NCI-H2081 (cell line): ENCODE measurements at places on chromosomes 16 and 17.

DNA sequence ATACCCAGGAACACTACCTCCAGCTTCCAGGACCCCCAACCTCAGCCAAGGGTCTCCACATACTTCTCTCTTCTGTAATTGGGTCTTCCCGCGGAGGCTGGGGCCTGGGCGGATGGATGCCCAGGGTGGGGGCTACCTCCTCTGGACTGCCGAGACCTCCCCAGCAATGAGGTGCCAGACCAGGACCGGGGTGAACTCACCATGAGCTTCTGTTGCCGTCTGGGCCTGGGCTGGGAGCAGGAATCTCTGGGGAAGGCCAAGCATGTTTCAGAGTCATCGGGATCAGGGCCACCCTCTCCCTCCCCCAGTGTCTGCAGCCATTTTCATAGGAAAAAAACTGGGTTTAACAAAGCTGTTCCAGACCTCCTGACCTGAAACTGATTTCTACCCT, 10.3 kb upstream of the BAHCC1 start:
- no peak for DNase-seq

GRCh38 chr16:86095906-86096485, 197.0 kb downstream of the IRF8 start:
- no peak for DNase-seq

- DNase-seq = peak; percentile 43
Measured at GRCh38 chr17:50593321-50593720, 32.8 kb downstream of the CACNA1G start.

- no peak for DNase-seq
Measured at GRCh38 chr17:27522028-27522635, 65.9 kb downstream of the KSR1 start.

DNA sequence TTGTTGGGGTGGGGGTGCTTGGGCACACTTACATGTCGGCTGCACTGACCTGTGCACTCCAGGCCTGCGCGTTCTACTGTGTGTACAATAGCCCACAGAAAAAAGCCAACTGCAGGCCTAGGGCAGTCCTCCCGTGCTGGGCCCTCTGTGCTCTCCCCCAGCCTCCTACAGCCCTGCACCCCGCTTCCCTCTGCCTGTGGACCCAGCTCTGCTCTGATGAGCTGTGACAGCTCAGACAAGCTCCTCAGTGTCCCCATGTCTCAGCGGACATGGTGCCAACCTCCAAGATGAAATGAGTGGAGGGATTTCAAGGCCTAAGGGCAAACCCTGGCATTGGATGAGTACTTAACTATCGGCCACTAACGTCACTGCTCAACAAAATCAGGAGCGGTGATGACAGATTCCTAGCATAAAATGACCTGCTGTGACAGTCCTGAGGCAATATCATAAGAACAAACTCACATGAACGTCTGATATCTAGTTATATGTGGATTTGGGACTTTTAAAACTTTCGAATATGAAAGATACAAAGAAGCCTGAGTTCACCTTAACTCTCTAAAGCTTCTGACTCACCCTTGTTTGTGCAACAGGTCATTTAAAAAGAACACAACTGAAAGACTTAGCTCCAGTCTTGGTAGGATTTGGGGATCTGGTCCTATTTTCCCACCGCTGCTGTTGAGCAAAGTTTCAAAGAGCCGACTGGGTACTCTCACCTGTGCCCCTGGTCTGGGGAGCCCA, 34.7 kb downstream of the CCDC57 start:
- DNase-seq = no peak

- DNase-seq = no peak
Measured at GRCh38 chr17:65167566-65167965, 30.4 kb downstream of the RGS9 start.

GRCh38 chr17:622356-622755, 92.3 kb downstream of the VPS53 start:
- no peak for DNase-seq

DNA sequence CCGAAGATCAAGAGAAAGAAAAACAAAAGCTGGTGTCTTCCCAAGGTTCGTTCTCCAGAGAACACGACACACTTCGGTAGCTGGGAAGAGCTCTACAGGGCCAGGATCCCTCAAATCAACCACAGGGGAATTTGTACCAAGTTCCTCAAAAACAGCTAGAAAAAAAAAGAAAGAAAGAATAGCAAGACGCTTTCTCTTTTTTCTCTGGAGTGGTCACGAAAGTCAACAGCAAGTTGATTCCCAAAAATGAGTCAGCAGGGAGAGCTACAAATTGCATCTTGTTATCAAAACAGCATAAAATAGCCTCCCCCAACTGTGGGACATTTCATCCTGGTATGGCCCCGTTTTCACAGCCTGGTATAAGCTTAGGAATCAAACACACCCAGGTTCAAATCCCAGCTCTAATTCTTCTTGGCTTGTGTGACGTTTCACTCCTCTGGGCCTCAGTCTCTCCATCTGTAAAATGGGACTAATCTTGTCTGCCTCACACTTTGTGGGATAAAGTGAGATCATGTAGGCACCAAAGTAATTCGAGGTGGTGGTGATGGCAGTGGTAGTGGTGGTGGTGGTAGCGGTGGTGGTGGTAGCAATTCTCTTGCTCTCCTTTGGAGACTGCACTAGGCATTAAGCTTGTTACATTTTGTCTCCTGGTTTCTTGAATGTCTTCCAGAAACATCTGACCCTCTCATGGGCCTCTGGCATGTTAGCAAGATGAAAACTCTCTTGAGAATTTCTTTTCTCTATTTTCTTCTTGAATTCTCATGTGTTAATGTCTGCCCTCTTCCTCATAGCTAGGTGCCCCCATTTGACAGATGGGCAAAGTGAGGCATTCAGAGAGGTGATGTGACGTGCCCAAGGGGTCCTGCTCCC, 988 bp upstream of the IL21R start:
- DNase-seq = no peak

DNA sequence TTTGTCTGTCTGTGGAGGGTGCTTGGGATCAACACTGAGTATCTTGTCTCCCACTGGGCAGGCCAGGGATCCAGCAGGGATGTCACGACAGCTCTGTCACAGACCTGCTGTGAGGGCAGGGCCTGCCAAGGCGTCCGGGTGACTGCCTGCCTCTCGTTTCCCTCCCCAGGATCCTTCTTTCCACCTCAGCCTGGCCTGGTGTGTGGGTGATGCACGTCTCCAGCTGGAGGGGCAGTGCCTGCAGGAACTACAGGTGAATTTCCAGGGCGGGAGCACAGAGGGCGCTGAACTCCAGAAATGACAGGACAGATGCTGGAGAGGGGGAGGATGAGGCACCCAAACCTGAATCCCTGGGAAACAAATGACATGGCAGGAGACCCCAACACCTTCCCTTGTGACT, 6.8 kb upstream of the MMP15 start:
- DNase-seq = no peak

GRCh38 chr17:38604479-38605403, 1.0 kb downstream of the SRCIN1 start:
- DNase-seq = no peak

GRCh38 chr16:74813109-74813641, 38.6 kb upstream of the FA2H start:
- peak; percentile 62 for DNase-seq

GRCh38 chr16:84949772-84950436, 61.4 kb downstream of the ZDHHC7 start:
- DNase-seq = no peak

DNA sequence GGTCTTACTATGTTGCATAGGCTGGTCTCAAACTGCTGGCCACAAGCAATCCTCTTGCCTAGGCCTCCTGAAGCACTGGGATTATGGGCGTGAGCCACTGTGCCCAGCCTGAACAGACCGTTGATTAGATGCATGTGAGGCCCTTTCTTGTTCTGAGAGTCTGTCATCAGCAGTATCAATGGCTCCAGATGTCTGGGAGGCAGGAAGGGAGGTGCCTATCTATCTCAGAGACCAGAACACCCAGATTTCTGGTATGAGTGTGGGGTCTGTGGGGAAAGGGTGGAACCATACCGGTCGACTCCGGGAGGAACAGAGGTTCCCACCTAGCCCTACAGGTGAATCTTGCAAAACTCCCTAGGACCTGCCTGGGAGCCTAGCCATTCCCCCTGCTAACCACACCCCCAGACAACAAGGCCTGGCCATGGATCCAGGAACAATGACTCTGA, 71.7 kb downstream of the PRKCB start:
- DNase-seq = no peak

DNA sequence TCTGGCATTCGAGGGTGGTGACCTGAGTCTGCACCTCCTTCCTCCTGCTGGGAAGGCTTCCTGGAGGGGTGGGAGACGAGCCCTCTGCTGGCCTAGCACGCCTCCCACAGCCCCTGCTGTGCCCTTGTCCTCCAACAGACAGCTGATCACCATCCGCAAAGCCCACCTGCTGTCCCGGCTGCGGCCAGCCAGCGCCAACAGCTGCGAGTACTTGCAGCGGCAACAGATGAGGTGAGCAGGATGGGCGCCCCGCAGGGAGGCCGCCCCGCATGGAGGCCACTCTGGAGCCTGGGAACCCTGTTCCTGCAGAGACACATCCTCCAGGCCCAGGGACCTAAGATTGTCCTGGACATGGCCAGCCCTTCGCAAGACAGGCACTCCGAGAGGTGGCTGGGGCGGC, 21.6 kb downstream of the UBALD1 start:
- DNase-seq = peak; percentile 9

- DNase-seq = no peak
Measured at GRCh38 chr16:58028541-58029070, 3.1 kb downstream of the MMP15 start.

- DNase-seq = no peak
Measured at GRCh38 chr16:2614761-2615191, 67.5 kb upstream of the KCTD5 start.

DNA sequence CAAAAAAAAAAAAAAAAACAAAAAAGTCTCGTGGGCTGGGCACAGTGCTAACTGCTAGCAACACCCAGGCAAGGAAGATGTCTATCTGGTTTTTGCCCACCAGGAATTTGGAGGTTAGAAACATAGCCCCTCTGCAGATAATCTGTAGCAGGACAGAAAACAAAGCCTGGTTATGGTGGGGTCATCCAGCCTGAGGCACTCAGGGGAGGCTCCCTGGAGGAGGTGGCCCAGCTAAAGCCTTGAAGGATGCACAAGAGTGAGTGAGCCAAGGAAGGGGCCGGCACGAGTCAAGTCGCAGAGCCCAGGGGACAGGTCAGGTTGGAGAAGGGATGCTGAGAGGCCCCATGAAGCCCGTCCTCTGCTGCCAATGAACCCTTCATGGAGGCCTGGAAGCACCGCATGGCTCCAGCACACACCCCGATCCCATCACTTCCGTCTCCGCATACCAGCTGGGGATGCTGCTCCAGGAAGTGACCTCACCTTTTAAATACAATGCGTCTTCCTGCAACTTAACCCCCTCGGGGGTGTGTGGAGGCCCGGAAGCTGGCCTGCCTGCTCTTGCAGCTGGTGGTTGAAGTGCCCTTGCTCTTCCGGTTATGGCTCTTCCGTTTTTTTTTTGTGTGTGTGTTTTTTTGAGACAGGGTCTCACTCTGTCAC, 86.5 kb downstream of the ENGASE start:
- DNase-seq = peak; percentile 36

DNA sequence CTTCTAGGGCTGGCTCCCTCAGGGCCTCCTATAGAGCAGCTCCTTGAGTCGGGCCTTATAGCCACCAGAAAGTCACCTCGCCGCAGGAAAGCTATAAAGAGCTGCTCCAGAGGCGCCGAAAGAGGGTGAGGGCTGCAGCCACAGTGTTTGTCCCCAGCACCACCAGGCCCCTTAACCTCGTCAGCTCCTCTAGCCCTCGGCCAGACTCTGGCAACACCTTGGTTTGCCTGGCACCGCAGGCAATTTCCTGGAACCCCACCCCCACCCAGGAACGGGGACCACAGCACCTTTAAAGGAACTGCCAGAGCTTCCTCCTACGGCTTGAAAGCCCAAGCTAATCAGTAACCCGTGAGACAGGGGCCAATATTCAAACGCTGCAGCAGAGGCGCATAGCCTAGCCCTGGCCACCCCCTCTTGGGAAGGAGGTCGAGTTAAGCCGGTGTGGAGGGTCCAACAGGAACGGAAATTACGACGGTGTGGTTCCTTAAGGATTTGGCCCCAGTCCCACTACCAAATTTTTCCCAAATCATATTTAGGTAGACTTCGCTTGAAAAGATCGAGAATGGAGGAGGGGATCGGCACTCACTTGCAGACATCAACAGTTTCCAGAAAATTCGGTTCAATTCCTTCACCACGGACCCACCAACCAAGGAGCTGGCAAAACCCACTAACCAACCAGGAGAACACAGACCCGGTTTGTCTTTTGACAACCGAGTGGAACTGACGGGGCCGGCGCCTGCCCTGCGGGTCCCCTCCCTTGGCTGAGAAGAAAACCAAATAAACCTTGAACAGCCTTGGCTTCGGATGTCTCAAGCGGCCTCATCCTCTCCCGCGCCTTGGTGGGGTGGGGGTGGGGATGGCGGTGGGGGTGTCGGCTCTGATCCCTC, 3.0 kb downstream of the HOXB6 start:
- DNase-seq = no peak

DNA sequence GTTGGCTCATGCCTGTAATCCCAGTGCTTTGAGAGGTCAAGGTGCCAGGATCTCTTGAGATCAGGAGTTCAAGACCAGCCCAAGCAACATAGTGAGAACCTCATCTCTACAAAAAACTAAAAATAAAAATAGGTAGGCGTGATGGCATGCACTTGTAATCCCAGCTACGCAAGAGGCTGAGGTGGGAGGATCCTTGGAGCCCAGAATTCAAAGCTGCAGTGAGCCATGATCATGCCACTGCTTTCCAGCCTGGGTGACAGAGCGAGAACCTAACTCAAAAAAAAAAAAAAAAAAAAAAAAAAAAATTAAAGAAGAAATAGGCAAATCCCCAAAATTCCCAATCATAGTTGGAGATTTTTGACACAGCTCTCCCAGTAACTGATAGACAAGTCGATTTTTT, 32.2 kb upstream of the SRCIN1 start:
- DNase-seq = no peak

DNA sequence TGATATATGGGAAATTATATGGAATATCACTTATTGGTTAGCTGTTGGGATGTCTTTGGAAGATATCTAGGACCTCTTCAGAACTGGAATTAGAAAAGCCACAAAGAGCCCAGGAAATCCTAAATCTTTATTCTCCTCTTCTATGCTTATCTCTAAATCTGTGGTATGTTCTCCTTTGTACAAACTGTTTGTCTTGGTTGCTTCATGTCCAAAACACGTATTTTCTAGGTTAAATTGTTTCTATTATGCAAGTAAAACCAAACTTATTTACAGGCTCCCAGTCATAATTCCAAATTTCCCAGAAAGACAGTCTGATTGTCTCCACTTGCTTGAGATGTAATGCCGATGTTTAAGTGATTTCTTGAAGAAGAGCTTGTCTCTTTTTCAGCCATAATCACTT, 650.9 kb downstream of the CDH11 start:
- DNase-seq = no peak

- no peak for DNase-seq
Measured at GRCh38 chr16:3431779-3432219, 11.5 kb downstream of the ZNF597 start.
